AG10803 (cell line): ENCODE measurements at places on chromosomes 11 and 22.

GRCh38 chr11:116910378-116910777 is 73.0 kb upstream of the APOA1 start:
- DNase-seq, result peak; percentile 56

GRCh38 chr11:2664376-2664775 is 35.4 kb downstream of the KCNQ1OT1 start:
- DNase-seq, result no peak

DNA sequence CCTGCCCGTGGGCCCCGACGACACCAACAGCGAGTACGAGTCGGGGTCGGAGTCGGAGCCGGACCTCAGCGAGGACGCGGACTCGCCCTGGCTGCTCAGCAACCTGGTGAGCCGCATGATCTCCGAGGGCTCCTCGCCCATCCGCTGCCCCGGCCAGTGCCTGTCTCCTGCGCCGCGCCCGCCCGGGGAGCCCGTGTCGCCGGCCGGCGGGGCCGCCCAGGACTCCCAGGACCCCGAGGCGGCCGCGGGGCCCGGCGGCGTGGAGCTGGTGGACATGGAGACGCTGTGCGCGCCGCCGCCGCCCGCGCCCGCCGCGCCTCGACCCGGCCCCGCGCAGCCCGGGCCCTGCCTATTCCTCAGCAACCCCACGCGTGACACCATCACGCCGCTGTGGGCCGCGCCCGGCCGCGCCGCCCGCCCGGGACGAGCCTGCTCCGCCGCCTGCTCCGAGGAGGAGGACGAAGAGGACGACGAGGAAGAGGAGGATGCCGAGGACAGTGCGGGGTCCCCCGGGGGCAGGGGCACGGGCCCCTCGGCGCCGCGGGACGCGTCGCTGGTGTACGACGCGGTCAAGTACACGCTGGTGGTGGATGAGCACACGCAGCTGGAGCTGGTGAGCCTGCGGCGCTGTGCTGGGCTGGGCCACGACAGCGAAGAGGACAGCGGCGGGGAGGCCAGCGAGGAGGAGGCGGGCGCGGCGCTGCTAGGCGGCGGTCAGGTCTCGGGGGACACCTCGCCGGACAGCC is 3.8 kb downstream of the MAPK8IP2 start:
- no peak for DNase-seq

- no peak for DNase-seq
Measured at GRCh38 chr11:76495019-76495418, 50.2 kb downstream of the EMSY start.

- no peak for DNase-seq
Measured at GRCh38 chr11:112024178-112024772, 933 bp upstream of the DLAT start.

DNA sequence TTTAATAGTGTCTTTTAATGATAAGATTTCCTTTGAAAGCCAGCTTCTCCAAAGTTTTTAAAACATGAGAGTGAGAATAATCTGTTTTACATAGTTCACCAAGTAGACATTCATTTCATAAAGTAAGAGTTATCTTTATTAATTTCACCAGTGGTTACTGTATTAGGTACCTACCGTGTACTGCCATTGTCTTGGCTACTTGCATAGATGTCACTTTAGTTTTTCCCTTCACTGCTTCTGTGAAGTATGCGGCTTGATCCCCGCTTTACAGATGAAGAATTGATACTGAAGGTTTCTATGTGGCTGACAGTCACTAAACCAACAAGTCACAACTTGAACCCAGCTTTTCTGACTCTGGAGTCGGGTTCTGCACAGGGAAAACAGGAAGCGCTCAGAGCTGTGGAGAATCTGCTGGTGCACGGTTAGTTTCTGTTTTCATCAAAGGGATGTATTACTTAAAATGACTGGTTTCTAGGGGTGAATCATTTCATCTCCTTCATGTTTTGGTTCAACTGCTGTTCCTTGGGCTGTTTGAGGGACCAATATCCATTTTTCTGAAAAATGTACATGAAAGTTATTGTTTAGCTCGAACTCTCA is 39.3 kb upstream of the MYO18B start:
- no peak for DNase-seq

GRCh38 chr22:46058091-46058420 is 81.1 kb upstream of the WNT7B start:
- peak; percentile 83 for DNase-seq

DNA sequence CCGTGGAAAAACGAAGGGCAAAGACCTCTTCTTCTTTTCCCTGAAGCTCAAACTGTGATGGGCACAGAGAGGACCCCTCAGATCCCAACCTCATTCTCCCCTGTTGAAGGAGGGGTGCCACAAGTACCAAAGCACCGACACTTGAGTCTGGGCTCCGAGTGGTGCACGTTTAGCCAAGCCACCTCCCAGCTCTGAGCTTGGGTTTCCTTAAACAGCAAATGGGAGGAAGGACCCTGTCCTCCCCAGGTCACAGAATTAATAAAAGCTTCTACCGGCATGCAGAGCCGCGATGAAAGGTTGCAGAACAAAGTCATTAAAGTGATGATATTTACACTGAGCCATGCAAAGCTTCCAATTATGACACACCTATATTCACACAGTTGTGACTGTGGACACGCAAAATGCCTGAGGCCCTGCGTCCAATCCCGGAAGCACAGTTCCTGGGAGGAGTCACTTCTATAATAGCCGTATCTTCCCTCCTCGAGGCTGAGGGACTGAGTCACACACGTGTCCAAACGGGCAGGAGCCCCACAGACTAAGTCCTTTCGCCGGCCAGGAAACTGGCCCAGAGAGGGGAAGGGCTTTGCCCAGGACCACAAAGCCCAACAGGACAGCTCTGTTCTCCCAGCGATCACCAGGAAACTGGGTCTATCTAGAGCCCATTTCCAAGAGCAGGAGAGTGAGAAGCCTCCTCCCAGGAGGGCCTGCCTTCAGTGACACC is 922 bp upstream of the CSNK1E start:
- peak; percentile 91 for DNase-seq

DNA sequence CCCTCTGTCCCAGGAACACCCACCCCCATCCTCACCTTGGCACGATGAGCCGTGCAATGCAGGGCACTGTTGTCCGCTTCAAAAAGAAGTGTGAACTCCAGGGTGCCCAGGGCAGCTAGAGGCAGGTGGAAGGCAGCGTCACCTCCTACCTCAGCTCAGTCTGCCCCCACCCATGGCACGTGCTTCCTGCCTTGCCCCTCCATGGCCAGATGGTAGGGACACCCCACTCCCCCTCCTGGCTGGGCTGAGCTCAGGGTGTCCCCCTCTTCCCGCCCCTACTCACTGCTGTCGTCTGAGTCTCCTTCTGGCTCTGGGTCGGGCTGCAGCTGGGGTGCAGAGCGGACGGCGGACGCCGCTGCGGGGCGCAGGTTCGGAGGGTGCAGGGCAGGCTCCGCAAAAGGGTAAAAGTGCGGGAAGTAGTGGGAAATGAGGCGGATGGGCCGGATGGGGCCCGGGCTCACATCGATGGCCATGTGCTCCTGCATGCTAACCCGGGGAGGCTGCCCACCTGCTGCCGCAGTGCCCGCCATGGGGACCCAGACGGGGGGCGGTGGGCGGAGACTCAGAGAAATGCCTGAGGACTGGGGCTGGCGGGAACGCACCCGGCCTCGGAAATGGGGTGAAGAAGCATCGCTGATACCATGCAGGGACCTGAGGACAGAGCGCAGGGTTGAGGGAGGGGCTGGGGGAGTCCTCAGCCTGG is 9.1 kb downstream of the NDUFV1 start:
- DNase-seq, result no peak

GRCh38 chr11:441043-441417 is 781 bp downstream of the ANO9 start:
- no peak for DNase-seq

- DNase-seq, result peak; percentile 96
Measured at GRCh38 chr11:94130298-94131046, 1.8 kb downstream of the PANX1 start.

- DNase-seq, result no peak
Measured at GRCh38 chr11:104320097-104320496, 156.2 kb upstream of the PDGFD start.

GRCh38 chr11:102583141-102583873 is 41.8 kb downstream of the MMP20 start:
- DNase-seq, result no peak

GRCh38 chr11:68383976-68384501 is 71.6 kb downstream of the LRP5 start:
- peak; percentile 45 for DNase-seq

GRCh38 chr11:69822676-69823494 is 3.7 kb upstream of the FGF3 start:
- no peak for DNase-seq

GRCh38 chr11:126284829-126285228 is 1.9 kb downstream of the TIRAP start:
- peak; percentile 87 for DNase-seq

- peak; percentile 25 for DNase-seq
Measured at GRCh38 chr11:19918302-19919049, 205.8 kb downstream of the NAV2 start.

DNA sequence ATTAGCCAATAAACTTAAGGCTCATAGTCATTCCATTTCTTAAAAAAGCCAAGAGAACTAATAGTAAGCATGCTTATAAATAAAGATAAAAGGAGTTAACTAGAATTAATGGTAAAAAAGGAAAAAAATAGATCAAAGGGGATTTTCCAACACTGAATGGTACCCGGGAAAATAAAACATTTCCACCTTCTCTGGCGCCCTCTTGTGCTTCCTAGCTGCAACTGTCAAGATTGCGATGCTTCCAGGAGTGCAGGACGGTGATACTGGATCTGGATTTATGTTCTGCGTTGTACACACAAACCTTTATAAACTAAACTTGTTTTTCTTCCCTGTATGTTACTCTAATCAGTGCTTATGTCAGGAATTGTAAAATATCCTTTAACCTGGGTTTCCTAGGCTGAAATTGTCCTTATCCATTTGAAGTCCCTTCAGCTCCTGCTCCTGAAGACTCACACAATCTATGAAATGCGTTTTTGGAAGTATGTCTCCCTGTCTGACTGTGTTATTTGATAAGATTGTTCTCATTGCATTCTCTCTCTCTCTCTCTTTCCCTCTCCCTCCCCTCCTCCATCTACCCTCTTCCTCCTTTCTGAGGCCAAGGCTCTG is 9.6 kb upstream of the HTATIP2 start:
- DNase-seq, result peak; percentile 36

DNA sequence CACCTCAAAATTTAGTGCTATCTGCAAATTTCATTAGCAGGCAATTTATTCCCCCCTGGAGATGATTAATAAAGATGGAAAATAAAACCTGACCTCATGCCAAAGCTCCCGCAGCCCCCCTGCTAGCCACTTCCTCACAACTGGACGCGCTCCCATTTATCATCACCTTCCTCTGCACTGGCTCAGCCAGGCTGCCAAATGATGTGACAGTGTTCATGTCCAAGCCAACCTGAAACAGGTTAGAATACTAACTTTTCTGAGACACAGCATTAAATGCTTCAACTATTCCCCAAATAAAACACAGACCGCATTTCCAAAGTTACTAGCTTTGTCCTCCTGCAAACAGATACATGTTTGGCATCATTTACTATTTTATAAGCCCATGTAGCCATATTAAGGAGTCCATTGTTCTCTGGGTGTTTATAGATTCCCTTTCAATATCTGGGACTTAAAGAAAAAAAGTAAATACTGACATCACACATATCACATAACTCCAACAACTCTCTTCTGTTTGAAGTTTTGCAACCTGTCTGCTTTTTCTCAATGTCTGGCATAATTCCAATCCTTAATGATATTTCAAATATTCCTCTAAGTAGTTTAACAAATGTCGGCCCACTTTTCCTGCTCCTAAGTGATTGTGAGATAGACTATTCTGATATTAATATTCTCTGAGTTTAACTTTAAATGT is 829.7 kb upstream of the FAT3 start:
- no peak for DNase-seq

DNA sequence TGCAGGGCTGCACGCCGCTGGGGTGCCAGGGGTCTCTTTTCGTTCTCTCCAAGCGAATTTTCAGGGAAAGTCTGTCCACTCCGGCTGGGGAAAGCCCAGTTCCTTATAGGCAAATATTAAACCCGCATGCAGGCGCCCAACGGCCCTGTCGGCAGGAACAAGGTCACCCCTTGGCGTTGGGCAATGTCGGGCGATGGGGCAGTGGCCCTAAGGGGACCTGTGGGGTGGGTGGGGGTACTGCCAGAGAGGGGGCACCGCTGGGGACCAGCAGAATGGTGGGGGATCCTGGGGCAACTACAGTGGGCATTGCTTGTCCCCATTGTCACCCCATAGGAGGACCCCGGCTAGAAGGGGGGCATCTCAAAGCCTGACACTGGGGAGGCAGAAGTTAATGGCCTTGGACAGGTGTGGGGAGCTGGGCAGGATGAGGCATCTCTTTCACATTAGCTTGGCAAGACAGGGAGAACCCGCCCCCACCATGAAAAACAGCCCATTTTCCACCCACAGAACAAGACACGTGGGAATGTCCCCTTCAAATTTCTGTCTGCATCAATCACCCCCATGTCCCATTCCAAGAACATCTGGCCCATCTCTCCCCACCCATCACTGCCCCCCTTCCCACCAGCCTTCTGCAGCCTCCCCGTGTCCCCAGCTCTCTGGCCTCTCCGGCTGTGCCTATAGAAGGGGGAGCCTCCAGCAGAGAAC is 5.5 kb upstream of the IGF2 start:
- DNase-seq, result no peak

DNA sequence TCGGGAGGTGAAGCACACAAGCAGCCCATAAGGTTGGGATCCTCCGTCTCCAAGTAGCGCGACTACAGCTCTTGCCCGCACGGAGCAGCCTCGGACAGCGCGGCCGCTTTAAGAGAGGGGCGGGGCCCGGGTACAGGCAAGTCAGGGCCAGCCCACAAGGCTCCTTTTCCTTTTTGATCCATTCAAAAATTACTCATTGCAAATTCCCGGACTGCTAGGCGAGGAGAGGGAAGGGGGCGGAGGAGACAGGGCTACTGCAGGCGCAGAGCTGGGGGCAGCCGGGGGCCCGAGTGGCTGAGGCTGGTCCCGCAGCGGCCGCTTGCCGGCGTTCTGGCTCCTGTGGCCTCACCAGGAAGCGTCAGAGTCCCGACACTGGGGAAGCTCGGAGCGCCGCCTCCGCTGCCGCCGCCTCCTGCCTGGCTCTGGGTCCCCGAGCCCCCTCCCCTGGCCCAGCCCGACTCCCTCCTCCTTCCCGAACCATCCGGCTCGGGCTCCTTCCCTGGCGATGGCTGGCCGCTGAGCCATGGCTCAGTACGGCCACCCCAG is at the start of gene UBASH3B:
Gene UBASH3B, plus strand, starts transcription at position 196 of the 546 bp plus-strand sequence. Its CDS starts 328 bp downstream, at position 524.
- DNase-seq, result peak; percentile 82

DNA sequence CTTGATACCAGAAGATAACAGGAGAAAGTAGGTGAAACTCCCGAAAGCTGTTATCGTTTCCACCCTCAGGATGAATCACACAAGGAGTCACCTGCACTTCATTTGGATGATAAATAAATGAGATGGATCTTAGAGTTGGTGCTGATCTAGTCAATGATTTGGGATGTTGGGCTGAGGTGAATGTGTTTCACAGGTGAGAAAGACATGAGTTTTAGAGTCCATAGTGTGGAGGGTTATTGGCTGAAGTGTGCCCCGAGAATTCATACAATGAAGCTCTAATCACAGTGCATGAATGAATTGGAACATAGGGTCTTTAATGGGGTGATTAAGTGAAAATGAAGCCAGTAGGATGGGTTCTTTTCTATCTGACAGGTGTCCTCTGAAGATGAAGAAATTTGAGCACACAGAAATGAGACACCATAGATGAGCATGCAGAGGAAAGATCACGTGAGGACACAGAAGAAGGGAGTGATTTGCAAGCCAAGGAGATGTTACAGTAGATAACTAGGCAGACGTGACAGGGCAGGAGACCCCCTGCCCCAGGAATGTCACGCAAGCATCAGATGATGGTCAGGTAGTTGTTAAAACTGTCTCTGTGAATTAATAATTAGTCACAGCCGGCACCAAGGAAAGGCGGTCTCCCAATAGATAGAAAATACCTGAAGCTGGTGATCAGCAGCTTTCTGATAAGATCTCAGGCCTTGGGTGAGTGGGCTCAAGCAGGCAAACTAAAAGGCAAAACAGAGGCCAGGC is 60.3 kb upstream of the IGLL5 start:
- no peak for DNase-seq
